ENCODE measurements at places on chromosomes 5 and 9.

DNA sequence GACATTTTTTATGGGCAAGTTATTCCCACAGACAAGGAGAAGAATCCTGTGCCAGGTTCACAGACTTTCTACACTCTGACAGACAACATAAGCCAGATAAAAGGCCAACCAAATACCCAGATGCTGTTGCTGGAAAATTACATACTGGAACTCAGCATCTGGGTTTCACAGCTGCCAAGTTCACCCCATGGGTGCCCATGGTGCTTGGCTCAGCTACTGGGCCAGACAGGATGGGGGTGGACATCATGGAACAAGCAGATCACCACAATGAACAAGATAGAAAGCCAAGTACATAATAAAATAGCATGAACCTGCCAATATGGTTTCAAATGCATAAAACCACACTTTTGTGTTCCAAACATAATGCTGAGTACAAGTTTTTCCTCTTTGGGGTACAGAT lies 999.8 kb downstream of the NR2F1-AS1 start:
- peak; percentile 47 for DNase-seq

- peak; percentile 70 for DNase-seq
These were observed 98.5 kb downstream of the APBA1 start for GRCh38 chr9:69573651-69574050.

DNA sequence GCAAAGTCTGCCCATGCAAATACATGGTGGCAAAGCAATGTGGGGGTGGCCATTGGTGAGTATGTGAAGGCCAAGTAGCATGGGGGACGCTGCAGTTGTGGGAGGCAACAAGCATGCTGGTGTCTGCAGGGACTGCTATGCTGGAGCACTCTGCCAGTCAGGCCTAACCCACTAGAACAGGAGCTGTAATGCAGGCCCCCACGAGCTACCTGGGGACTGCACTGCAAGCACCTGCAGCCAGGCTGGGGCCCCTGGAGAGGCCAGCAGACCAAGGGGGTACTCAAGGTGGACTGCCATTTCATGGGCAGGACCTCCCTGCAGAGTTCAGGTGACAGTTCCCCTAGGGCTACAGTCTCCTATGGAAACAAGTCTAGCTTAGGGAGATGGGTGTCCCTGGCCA lies 183.8 kb upstream of the PDE4D start:
- DNase-seq: no peak

DNA sequence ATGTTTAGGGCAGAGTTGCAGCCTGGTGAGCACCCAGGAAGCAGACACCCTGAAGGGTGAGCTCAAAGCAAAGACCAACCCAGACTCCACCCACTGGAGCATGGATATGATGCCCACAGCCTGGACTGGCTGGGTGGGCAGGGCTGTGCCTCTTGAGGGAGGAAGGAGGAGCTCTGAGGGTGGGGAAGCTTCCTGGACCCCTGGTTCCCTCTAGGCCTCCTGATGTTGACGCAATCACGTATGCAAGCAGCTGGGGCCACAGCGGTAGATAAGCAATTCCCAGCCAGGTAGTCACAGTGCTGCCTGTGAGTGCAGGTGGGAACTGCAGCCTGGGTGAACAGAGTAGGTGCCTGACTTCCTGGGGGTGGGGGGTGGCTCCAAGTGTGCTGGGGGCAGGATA lies 271.5 kb downstream of the CDK5RAP2 start:
- no peak for DNase-seq

DNA sequence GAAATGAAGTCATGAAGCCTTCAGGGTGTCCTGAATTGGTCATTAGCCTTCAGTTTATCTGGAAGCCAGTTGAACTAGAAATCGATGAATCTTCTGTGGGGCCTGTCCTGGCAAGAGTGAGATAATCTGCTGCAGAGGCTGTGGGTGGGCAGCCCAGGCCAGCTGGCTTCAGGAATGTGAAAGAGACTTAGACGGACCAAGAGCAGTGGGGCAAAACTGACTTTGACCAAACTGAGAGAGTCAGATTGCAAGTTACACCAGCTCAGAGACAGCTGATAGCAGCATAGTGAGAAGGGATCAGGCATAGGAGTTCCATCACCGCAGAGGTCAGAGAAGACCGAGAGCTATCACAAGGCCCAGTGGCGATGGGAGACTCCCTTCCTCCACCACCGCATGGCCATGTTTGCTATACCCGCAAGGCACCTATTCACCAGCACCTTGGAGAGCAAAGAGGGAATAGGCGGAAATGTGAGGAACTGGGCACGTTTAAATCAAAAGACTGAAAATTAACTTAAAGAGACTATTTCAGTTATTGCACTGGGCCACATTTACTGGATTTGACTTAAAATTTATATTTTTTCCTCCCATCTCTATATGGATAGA lies 50.0 kb upstream of the GLIS3 start:
- DNase-seq: no peak

GRCh38 chr9:76900884-76901440 lies 5.0 kb downstream of the PRUNE2 start:
- no peak for DNase-seq
